Upper lobe of left lung (tissue), 6 donors: ENCODE measurements at places on chromosomes 5 and 9. TPM values are rescaled to one million over a fixed set of nuclear protein-coding genes. Genes with fewer than 3 reads are reported as not detected.

Gene SRP19
- total RNA-seq = 45.3 TPM

Gene MZB1
- total RNA-seq = 30.7 TPM

Gene PCDHGA4
- total RNA-seq = 2.1 TPM

Gene RNF180
- 17.4 TPM for total RNA-seq

Gene ADGRV1
- total RNA-seq = 22.3 TPM

Gene CA9
- not detected for total RNA-seq

Gene HTR1A
- total RNA-seq = not detected

Gene ASPN
- 5.8 TPM for total RNA-seq

Gene KCNV2
- total RNA-seq = not detected

Gene TEX48
- not detected for total RNA-seq

Gene ELAVL2
- total RNA-seq = 0.27 TPM

Gene SUSD3
- 3.9 TPM for total RNA-seq

Gene FAM153A
- 4.4 TPM for total RNA-seq

Gene PCSK5
- 29.2 TPM for total RNA-seq

Gene FAM78A
- total RNA-seq = 18.2 TPM

Gene EGR1
- 222 TPM for total RNA-seq

Gene TJP2
- 98.3 TPM for total RNA-seq

Gene GLRA1
- not detected for total RNA-seq

Gene PCDHB8
- total RNA-seq = 0.83 TPM

Gene ACTBL2
- total RNA-seq = not detected

Gene PTPA
- total RNA-seq = 130 TPM

Gene PCDHGB5
- 9.4 TPM for total RNA-seq

Gene EXOC3
- 112 TPM for total RNA-seq
